ENCODE measurements at places on chromosomes 5 and 9. TPM values are rescaled to one million over a fixed set of nuclear protein-coding genes. Genes with fewer than 3 reads are reported as not detected.
A peak's percentile ranks its signal among the peaks of the same experiment; 100 is the strongest.

The CYLC2 gene
- total RNA-seq, result not detected

The BNIP1 gene
- total RNA-seq, result 11.7 TPM

- no peak for DNase-seq
Measured at GRCh38 chr5:151733358-151734063, 24.9 kb downstream of the ATOX1 start.

The ROPN1L gene
- 0.38 TPM for total RNA-seq

DNA sequence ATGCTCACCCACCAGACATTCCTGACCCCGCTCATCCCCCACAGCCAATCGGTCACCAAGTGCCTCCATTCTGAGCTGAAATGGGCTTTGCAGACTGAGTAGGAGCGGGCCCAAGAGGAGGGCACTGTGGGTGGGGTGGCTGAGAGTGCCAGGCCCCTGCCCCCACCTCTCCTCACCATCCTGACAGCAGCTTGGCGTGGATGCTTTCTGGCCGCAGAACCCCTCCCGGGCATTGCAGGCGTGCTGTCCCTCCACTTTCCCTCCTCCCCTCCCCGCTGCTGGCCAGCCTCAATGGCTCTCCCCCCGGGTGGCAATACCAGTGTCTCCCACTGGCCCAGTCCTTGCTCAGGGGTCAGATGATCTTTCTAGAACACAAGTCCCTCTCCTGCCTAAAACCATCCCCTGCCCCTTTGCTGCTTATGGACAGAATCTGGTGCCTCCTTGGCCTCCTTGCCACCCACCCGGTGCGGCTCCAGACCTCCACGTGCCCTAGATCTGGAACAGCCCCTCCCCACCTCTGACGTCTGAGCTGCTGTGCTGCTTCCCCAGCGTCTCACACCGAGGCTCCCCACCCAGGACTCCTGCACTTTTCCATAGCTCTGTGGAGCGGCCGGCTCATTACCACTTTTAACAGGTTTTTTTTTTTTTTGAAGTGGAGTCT lies 6.1 kb downstream of the FLT4 start:
- peak; percentile 7 for DNase-seq

DNA sequence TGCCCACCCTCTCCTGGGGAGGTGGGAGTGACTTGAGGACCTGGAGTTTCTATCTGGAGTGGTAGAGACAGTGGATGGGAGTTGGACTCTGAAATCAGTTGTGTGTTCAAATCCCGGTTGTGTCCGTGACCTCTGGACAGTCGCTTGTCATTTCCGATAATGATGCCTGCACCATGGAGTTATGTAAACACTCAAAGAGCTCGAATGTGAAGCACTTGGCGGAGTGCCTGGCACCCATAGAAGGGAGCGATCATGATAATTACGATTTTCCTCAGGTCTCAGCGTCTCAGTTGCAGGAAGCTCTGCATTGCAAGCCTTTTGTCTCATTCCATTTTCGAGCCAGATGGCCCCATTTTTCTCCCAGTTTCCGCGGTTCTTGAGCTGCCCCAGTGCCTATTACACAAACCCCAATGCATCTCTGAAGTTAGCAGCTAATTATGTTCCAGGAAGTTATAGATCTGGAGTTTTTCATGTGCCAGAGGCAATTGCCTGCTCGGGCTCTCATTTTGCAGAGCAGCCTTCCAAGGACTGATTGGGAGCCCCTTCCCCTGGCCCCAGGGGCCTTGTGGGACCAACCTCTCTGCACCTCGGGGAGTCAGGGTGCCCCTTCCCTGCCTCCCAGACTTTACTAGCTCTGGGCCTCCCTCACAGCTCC lies 175.5 kb upstream of the MVB12B start:
- DNase-seq, result no peak

GRCh38 chr9:124088476-124088837 lies 76.9 kb downstream of the LHX2 start:
- no peak for DNase-seq

DNA sequence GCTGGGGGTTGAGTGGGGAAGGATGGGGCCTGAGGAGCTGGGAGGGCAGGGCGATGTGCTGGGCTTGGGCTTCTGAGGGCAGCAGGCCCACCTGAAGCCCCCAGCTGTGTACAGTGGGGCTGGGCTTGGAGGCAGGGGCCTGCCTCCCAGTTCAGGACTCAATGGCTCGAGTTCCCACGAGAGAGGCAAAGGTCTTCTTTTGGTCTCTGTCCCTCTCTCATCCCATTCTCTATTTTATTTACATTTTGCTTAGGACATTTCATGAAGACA lies 180.6 kb downstream of the MACROH2A1 start:
- no peak for DNase-seq

The PIP5KL1 gene
- total RNA-seq, result 0.85 TPM

DNA sequence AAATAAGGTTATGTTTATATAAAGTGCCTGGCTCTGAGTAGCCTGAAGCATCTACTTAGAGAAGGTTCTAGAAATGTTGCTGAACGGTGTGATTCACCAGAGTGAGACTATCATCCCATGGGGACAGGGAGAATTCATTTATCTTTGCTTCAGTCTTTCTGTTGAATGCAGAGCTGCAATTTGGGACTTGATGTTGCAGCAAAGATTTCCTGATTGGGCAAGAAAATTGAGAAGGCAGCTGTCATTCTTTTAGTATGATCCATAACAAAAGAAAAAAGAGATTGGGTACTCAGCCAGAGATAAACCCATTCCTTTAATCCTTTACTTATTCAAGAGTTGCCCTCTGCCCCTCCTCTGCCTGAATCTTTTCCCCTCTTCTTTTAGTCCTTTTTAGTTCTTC lies 456.3 kb upstream of the WWC1 start:
- no peak for DNase-seq

DNA sequence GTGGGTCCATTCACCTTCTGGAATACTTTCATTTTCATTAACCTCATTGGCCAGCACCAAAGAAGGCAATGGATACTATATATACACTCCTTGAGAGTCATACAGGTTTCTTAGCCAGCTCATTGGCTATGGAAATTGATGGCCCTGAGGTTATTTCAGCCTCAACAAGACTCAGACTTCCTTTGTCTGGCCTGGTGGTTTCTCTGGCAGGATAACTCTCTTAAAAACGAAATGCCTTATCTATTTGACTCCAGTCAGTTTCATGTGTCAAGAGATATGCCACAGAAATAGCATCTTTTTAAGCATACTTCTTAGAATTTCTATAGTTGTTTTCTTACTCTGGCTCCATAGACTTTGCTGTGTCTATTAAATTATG lies 28.9 kb downstream of the CDH9 start:
- no peak for DNase-seq

The DRD1 gene
- not detected for total RNA-seq
